Caco-2 (cell line): ENCODE measurements at places on chromosomes 4 and X.

- H3K4me3 ChIP-seq = no peak overlapping the region
- no peak overlapping the region for H3K27ac ChIP-seq
- H3K4me1 ChIP-seq = no peaks in the 10 kb centered on the region
- H3K27me3 ChIP-seq = no peaks in the 10 kb centered on the region
These were observed 142.1 kb downstream of the TBL1X start for GRCh38 chrX:9606971-9607370.

DNA sequence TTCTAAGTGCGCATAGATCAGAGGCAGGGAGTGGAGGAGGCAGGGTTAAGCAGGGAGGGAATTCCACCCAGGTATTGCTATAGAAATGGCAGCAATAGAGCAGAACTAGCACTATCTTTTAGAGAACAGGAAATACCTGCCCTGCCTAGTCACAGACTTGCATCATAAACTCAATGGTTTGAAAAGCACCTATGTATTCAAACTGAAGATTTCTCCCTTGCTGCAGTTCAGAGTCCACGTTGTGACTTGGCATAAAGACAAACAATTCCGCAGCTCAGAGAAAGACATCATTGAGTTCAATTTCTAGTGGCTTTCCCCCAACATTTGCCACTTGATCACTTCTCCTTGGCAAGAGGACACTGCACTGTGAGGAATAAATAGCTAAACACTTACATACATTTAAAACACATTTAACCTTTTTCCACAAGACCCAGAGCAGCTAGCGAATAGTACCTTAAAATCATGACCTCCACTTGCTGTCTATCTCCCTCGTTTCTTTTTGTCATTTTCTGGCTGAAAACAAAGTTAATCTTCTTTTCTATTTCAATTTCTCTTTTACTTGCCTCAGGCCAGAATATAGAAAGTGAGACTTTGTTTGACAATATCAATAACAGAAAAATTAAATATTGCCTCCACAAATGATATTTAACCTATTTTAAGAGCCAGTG lies 42.4 kb downstream of the SLC7A11 start:
- peaks cover 27% of the 10 kb centered on the region for H3K4me1 ChIP-seq
- H3K27ac ChIP-seq = peak overlapping the region; percentile 79
- no peak overlapping the region for H3K4me3 ChIP-seq
- no peaks in the 10 kb centered on the region for H3K36me3 ChIP-seq
- peak; percentile 83 for DNase-seq
- no peaks in the 10 kb centered on the region for H3K27me3 ChIP-seq

DNA sequence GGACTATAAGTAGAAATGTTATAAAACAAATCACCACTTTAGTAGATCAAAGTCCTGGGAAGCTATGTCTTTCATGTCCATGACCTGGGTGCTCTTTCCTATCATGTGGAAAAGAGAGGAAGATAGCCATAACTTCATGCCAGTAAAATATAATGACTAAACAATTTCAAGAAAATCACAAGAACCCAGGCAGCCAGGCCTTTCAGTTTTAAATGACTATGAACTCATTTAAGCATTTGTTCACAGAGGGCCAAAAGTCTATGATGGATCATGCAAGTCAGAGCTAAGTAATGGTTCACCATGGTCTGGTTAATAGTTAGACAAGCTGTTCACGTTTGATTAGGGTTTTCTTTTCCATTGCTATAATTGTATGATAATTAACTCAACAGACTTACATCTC lies 155.8 kb downstream of the PPARGC1A start:
- no peak overlapping the region for H3K27ac ChIP-seq
- H3K36me3 ChIP-seq = no peaks in the 10 kb centered on the region
- no peak overlapping the region for H3K4me3 ChIP-seq
- H3K4me1 ChIP-seq = no peaks in the 10 kb centered on the region

GRCh38 chr4:156643826-156644225 lies 327.8 kb downstream of the PDGFC start:
- no peaks in the 10 kb centered on the region for H3K27me3 ChIP-seq
- no peaks in the 10 kb centered on the region for H3K4me1 ChIP-seq
- no peak overlapping the region for H3K4me3 ChIP-seq
- no peak for DNase-seq
